ENCODE measurements at places on chromosomes 1 and 21. TPM values are rescaled to one million over a fixed set of nuclear protein-coding genes. Genes with fewer than 3 reads are reported as not detected.

AGL gene
- total RNA-seq = 3.4 TPM

DNAJC6 gene
- 8.0 TPM for total RNA-seq

IL10RB gene
- 20.6 TPM for total RNA-seq

CELA2B gene
- not detected for total RNA-seq

RAP1GAP gene
- total RNA-seq = 7.1 TPM

SH3D21 gene
- 2.8 TPM for total RNA-seq

PLA2G2F gene
- not detected for total RNA-seq
